ENCODE measurements at places on chromosomes 6 and 20. TPM values are rescaled to one million over a fixed set of nuclear protein-coding genes. Genes with fewer than 3 reads are reported as not detected.

DNA sequence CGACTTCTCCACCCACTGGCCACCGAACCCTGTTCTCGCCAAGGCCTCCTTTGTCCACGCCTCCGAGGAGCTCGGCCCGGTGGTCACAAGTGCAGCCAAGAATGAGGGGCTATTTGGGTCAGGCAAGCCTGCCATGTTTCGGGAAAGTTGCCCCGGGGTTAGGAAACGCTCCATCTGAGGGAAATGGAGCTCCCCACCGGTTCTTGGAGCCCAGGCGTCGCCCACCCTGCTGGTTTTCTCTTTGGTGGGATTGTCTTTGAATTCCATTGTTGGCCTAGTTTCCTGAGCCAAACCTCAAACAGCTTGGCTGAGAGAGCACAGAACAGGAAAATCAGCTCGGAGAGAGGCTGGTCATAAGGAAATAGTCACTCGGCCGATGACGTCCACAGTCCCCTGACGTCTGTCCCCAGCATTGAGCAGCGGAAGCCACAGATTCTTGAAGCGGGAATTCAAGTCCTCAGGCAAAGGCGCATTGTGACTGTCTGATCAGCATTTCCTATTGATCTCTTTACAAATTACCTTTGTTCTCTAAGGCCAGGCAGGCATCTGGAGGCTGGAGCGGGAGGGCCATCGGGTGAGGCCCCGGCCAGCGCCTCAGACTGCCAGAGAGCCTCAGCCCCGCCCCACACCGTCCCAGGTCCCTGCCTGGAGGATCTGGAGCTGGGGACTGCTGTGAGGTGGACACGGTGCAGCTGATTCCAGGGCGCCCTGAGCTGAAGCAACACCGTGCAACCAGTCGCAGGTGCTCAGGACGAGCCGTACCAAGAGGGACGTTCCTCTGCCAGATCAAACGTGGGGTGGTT lies 138.6 kb downstream of the DLL1 start:
- DNase-seq: peak; percentile 60

GRCh38 chr20:57921676-57922075 lies 211.9 kb upstream of the PMEPA1 start:
- peak; percentile 63 for DNase-seq

- no peak for DNase-seq
These were observed 50.8 kb upstream of the TSHZ2 start for GRCh38 chr20:52921340-52921739.

GRCh38 chr6:167799033-167799821 lies 27.5 kb upstream of the AFDN start:
- peak; percentile 77 for DNase-seq

DNA sequence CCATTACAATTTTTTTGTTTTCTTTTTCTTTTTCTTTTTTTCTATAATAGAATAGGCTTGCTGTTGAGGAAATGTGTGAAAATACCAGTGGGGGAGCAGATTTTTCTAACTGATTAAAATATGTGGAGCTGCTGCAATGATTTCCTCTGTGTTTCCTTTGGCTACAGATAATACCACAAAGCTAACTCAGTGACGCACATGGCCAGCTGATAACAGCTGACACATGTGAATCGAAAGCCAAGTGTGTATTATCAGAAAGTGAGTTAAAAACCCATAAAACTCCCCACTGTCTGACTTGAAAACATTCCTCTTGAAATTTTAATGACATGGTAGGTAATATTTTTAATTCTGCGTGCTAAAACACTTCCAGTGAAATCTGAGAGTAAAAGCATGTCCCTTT lies 70.8 kb upstream of the AHI1 start:
- DNase-seq: no peak

- no peak for DNase-seq
These were observed 525.4 kb upstream of the RNF217 start for GRCh38 chr6:124436803-124437202.

- no peak for DNase-seq
These were observed 10.7 kb upstream of the ADRM1 start for GRCh38 chr20:62292108-62292507.

TGIF2 gene
- 14.2 TPM for total RNA-seq

HLA-DRB1 gene
- total RNA-seq: 0.73 TPM
